Activated naive CD4-positive, alpha-beta T cell (primary cell): ENCODE measurements at places on chromosomes 2 and 18.

DNA sequence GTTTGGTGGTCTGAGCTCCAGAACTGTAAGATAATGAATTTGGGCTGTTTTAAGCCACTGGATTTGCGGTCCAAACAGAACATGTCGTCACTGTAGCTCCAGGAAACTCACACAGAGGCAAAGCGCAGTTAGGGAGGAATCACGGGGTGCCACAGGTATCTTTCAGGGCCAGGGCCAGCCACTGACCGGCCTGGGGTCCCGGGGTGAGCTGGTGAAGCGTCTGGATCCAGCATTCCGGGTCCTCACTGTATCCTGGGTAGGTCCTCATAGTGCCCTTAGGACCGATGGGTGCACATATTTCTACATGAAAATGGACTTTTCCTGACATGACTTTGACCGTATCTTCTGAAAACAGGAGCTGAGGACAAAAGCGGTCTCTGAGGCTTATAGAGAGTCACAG, 196.0 kb upstream of the HDAC4 start:
- DNase-seq, result no peak

DNA sequence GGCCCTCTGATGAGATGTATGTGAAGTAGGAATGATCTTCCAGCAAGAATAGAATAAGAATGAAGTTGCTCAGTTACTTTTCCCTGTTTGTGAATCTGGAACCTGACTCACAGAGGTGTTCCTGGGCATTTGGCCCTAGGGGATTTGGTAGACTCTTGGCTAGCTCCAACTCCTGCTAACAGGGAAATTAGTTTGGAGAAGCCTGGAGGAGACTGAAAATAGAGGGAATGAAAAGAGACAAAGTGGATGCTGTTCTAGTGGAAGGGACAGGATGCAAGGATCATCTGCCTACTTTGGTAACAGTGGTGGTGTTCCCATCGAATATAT, 19.6 kb downstream of the TMEM17 start:
- DNase-seq, result no peak

- DNase-seq, result no peak
Measured at GRCh38 chr2:241344925-241345651, 11.0 kb upstream of the FARP2 start.

- DNase-seq, result no peak
Measured at GRCh38 chr2:200585730-200586643, at the start of gene AOX1. Gene AOX1, plus strand, starts transcription at chr2:200586014. Its CDS starts 95 bp downstream, at chr2:200586109.

DNA sequence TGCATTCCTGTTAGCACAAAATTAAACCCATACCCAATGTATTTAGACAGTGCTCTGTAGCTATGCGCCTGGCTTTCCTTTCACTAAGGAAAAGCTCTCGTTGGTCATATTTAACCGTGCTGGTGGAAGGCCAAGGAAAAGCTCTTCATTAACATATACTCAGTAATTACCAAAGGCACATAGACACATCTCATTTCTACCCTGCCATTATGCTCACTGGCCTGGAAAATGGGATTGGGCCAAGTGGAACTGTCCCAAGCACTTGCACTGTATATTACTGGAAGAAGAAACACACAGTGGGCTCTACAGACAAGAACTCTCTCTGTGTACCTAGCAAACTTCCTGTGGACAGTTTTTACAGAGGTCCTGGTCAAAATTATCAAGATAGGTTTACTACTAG, 274.4 kb downstream of the ERBB4 start:
- no peak for DNase-seq

DNA sequence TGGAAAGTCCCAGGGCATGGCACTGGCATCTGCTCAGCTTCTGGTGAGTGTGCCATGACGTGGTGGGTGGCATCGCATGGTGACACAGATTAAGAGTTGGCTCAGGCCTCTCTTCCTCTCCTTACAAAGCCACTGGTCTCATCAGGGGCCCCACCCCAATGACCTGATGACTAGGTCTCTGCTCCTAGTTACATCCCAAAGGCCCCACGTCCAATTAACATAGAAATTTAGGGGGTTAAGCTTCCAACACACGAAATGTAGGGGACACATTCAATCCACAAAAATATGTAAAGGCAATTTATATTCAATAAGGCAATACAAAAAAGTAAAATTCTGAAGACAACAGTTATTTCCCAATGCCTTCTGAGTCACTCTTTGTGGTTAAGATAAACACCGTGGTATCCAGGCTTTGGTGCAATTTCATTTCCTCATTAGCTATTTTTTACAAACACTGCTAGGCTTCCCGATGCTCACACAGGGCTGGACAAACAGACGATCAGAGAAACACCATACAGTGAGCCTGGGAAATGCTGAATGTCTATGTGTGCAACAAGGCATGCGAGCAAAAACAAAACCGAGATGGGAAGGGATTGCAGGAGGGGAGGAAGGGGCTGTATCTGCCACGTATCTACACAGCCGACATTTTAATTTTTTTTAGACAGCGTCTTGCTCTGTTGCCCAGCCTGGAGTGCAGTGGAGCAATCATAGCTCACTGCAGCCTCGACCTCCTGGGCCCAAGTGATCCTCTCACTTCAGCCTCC, 67.2 kb downstream of the MBP start:
- no peak for DNase-seq

- no peak for DNase-seq
Measured at GRCh38 chr2:124640221-124640750, 615.2 kb downstream of the CNTNAP5 start.

- DNase-seq, result no peak
Measured at GRCh38 chr2:130365963-130366362, 10.1 kb downstream of the PTPN18 start.
